RPMI7951 (cell line): ENCODE measurements at places on chromosomes 4 and X. TPM values are rescaled to one million over a fixed set of nuclear protein-coding genes. Genes with fewer than 3 reads are reported as not detected.
A peak's percentile ranks its signal among the peaks of the same experiment; 100 is the strongest.

DNA sequence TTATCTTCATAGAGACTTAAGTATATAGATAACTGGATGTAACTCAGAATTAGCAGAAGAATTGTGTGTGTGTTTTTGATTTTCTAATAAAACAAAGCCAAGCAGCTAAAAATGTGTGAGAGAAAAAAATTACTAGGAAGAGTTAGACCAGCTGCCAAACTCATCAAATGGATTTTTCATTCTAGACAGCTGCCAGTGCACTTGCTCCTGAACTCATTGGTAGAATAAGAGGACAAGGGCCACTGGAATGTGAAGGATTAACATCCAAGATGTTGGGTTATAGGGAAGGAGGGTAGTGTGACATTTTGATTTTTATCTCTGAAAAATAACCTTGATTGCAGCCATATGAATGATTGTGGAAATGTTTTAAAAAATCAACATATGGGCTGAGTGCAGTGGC, 49.7 kb downstream of the EGF start:
- DNase-seq: no peak

DNA sequence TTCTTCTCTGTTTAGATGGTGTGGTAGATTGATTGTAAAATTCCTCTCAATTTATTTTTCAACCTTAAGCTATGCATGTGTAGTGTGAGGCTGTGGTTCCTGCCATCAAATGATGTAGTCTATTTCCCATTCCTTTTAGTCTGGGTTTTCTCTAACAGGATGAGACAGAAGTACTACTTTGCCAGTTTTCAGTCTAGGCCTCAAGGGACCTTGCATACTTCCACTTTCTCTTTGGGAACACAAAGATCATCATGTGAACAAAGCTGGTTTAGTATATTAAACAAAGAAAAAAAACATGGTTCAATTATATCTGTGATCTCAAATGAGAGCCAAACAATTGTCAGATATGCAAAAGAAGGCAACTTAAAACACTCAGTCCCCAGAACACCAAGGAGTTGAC, 1284.0 kb downstream of the RAPGEF2 start:
- DNase-seq: no peak

The DMRTC1 gene
- total RNA-seq: not detected in 2 replicates

DNA sequence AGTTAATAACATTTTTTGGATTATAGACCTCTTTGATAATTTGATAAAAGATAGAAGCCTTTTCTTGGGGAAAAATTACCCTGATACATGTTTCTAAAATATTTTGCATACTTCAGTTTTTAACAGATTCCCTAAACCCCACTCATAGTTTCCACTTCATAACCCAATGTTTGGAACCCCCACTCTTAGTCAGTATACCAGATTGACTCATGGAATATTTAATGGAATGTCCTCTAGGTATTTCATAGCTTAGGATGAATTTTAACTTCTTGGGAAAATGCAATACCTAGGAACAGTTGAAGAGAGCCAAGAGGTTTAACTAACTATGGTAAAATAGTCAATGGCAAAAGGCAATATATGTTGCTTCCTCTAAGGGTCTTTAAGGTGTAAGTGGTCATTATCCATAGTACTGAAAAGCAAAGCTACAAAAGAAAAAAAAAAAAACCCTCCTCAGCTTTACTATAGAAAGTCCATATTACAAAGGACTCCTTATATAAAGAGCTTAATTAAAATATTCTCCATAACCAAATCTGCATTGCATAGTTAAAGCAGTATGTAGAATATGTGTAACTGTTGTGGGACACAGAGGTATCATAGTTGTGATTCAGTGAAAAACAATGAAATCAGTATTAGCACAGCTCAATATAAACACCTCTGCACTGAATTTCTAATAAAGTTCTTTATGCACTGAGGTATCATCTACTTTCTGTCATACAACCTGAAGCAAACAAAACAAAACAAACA, 159.9 kb downstream of the PCDH7 start:
- no peak for DNase-seq

DNA sequence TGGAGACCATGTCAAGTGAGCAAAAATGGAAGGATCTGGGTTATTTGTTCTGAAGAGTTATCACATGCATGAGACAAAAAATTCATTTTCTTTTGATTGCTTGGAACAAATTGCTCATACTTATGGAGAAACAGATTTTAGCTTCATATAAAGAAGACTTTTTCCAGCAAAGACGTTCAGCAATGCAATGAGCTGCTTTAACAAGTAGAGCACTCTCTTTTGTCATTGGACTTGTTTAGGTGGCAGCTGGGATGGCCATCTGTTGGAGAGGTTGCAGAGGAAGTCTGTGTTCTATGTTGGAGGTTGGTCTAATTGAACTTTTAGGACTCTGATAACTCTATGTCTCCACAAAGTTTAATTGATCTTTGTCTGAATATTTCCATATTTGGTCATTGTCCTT, 19.9 kb upstream of the CEP135 start:
- no peak for DNase-seq

The F8A1 gene
- 8.9 and 9.5 TPM in 2 replicates for total RNA-seq

DNA sequence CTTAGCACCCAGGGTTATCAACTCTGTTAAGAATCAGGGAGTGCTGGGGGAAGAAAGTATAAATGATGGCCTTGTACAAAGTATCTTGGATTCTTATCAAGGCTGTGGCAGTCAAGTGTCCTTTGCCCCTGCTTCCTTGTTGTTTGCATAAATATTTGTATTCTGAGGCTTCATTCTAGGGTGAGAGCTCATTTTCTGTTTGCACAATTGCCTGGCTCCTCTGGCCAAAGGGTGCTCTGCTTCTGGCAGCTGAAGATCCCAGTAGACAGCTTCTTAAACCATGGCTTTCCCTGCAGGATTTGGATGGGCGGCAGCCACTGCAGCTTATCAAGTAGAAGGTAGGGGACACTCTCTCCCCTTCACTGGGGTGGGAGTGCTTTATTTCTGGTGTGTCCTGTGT, at the start of gene GBA3:
Gene GBA3 (plus strand): TSS at position 202 of the 400 bp plus-strand sequence.
- DNase-seq: no peak

The FMR1NB gene
- total RNA-seq: not detected in 2 replicates

GRCh38 chrX:72079607-72080006, 52.1 kb downstream of the RTL5 start:
- DNase-seq: no peak

GRCh38 chr4:155411546-155411945, 34.8 kb upstream of the MAP9 start:
- no peak for DNase-seq

The SHROOM4 gene
- total RNA-seq: 0.29 and 0.36 TPM in 2 replicates

DNA sequence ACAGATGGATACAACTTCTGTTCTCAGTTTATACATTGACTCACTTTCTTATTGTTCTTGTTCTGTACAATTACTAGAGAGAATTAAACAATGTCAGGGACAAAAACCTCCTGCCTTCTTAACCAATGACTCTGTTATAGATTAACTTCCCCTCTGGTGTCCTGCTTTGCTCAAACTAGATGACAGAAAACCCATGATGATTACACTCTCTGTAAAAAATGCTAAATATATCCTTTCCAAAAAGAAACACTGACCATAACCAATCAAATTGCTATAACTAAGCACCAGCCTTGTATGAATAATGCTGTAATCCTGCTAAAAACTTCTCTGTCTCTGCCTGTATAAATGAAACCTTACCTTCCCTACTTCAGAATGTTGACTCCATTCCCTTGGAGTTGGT, 29.8 kb upstream of the IL13RA2 start:
- DNase-seq: no peak

DNA sequence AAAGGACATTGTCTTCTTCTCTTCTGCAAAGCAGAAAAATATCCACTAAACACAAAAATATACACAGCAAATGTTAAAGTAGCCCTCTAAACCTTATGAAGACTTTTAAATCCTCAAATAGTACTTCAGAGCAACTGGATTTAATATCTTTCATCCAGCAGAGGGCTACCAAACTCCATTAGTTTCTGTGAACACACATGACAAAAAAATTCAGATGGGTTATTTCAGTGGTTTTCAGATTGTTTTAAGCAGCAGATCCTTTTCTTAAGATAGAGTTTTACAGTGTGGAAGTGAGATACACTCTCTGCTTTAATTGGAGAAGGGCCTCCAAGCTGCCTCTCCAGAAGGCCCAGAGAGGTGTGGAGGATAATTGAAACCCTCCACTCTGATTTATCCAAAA, 56.7 kb downstream of the ANK2 start:
- peak; percentile 32 for DNase-seq

- no peak for DNase-seq
Measured at GRCh38 chr4:177271091-177271490, 38.6 kb upstream of the NEIL3 start.

DNA sequence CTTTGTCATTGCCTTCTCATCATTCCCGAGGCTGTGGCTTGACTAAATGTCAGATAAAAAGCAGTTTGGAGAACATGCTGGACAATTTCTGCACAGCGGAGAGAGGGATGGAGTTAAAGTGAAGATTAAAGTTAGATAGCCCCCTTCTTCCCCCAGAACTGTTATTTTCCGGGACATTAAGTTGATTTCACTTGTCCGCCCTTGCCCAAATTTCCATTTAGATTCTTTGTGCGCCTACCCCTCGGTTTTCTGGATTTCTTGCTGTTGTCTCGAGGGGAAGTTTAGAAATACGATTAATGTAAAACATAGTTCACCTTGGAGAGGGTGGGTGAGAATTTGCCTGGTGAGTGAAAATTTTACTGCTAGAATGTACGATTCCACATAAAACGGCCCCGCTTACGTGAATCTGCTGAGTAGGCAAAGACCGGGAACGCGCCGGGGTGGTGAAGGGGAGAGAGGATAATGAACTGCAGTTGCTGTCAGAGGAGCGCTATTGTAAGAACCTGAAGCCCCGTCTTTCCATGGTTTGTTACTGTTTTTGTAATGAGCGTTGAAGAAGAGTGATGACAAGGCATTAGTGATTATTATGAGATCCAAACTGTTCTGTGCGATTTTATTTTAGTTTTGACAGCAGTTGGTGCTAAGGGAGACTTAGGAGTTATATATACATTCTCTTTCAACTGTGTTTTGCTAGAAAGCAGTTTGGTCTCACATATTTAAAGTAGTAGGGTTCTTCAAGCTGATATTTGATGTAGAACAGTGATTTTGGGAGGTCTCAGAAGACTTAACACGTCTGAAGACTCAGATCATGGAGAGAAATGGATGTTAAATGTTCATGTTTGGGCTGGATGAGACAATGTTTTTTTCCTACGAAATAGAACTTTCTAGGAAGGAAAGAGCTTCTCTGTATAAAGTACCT, 73.0 kb downstream of the AFF1 start:
- peak; percentile 49 for DNase-seq

The FAM9B gene
- total RNA-seq: 0.10 and 0.36 TPM in 2 replicates

DNA sequence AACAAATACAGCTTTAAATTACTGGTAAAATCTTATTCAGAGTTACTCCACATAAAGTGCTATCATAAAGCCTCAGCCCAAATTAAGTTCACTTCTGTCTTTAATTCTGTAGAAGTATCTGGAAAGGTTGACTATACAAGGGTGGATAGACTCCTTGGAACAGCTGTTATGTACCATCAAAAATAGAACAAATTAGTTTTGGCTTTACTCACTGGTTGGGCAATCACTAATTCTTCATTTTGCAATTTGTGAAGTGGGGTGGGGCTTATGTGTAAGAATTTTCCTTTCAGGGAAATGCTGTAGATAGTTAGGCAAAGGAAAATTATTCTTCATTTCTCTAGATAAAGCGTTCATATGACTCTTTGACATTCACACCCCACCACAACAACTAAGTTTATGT, 7.8 kb downstream of the DIAPH2 start:
- no peak for DNase-seq

DNA sequence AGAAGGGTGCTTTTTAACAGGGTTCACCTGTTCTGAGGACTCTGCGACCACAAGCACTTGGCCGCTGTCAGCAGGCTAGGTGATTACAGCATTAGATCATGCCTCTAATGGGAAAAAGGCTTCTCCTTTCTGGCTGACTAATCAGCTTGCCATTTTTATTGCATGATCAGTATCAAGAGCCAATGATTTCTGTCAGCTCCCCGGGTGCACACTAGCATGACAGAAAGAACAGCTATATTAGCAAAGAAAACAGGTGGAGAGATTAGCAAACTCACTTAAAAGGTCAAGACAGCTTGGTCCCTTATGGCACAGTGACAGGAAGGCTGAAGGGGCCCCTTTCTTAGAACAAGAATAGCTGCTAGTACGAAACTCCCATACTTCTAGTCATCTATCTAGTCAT, 170.0 kb downstream of the SMIM20 start:
- DNase-seq: peak; percentile 80

DNA sequence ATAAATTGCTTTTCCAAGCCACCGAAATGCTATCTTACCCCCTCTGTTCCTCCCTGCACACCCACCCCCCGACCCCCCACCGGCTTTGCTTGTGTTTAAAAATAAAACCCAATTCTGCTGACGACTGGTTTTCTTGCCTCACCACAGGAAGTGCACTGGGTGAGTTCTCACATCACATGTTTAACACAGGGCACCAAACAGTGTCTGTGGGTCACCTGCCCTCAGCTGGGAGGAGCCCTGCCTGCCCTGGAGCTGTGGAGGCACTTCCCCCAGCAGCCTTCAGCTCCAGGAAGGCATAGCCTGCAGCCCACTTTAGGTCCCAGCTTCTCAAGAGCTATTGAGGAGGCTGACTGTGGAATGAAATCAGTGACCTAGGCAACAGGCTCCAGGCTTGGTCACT, 8.8 kb downstream of the TMEM255A start:
- DNase-seq: no peak

DNA sequence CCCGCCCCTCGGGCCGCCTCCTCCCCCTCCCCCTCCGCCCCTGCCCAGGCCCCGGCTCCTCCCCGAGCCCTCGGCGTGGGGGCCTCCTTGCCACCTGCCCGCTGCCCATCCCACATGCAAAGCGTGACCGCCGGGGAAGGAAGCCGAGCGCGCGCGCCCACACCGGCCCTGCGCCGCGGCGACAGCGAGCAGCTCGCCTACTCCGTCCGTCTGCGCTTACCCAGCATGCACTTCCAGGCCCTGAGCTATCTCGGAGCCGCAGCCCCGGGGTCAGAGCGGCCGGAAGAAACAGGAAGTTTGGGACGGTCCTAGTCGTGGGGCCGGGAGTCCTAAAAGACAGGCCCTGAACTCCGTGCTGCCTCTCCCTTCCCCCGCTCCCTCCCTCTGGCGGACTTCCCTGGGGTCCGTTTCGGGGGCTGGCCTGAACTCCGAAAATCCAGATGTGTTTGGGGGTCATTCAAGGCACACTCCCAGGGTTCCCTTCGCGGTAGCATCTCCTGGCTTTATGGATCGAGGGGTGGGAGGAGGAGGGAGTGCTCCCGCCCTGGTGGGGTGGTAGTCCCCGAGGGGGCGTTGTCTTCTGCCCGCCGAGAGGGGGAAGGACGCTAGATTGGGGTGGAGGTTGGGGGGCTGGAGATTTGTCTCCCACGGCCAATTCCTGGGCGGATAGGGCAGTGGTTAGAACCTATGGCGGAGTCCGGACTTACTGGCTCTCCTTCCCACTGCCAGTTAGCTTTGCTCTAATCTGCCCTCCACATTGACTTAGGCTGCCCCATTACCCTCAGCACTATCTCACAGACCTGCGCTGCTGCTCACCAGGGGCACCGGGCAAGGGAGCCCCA, 25.0 kb upstream of the BCORL1 start:
- peak; percentile 53 for DNase-seq

The LAGE3 gene
- 28.8 and 40.4 TPM in 2 replicates for total RNA-seq

GRCh38 chrX:3403748-3404147, 57.3 kb upstream of the MXRA5 start:
- DNase-seq: no peak

The TBC1D8B gene
- total RNA-seq: 3.4 and 4.0 TPM in 2 replicates
